ENCODE measurements at places on chromosomes 3 and 15. TPM values are rescaled to one million over a fixed set of nuclear protein-coding genes. Genes with fewer than 3 reads are reported as not detected.

The OCA2 gene
- total RNA-seq: 0.37 TPM

The GATA2 gene
- total RNA-seq: 3.9 TPM

DNA sequence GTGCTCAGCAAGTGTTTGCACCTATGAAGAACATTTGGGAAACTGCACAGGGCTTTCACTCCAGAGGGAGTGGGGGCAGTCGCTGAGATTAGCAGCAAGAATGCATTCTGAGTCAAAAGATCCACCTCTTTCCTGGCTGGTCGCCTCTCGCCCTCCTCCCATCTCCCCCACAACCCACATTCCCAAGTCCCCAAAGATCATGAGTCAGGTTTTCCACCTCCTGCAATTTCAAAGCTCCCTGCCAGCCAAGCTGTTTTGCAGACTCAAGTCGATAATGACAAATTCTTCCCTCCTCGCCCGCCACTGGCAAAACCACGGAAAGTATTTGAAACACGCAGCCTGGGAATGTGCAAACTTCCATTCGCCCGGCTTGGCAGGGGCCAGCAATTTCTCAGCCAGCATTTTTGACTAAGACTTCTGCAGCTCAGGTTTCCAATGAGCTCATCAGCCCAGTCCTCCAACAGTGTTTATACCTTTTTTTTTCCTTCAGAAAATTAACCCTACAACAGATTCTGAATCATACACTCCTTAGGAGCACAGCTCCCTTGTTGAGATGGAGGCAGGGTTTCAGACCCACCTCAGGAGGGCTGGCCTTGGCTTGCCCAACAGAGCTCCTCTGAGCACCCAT, 181.4 kb downstream of the SMAD6 start:
- DNase-seq: peak; percentile 82

GRCh38 chr15:81478354-81478753, 104.3 kb upstream of the TMC3 start:
- no peak for DNase-seq

DNA sequence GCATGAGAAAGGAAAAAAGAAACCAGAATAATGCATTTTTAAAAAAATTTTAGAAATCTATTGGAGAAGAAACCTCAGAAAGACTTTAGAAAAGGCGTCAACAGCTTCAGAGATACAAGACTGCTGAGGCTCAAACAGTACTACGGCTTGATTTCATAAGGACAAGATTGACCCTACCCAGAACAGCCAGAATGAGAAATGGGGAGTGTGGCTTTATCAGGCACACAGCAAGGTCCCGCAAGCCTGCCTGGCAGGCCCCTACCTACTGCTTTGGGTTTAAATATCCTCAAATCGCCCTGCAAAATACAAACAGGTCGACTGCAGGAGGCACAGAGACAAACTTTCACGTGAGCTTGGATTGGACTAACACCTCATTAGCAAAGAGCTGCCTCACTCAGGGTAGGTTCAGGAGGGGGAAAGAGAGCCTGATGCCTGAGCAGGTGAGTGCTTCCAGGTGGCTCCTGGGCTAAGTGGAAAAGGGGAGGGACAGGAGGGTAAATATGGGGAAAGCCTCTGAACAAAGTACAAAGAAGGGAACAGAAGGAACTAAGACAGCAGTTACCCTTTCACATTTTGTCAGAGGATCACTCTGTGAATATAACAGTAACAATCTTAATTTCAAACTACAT, 87.5 kb downstream of the RORA start:
- DNase-seq: peak; percentile 48

DNA sequence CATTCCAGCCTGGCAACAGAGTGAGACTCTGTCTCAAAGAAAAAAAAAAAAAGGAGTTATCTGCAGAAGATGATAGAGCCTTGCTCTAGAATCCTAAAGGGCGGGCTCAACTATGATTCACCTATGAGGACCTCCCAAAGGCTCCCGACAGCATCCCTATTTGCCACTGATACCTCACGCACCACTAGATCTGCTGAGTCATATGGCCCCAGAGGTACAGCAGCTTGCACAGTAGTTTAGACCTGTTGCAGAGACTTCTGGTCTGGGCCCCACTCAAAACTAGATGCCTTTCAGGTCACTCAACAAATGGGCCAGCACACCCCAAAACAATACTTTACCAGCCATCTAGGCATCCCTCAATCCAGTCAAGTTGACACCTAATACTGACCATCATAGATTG, 38.1 kb upstream of the PTX3 start:
- DNase-seq: no peak

GRCh38 chr3:4582624-4583023, 89.5 kb downstream of the ITPR1 start:
- no peak for DNase-seq

GRCh38 chr3:197906850-197907187, 43.2 kb upstream of the RPL35A start:
- DNase-seq: no peak

DNA sequence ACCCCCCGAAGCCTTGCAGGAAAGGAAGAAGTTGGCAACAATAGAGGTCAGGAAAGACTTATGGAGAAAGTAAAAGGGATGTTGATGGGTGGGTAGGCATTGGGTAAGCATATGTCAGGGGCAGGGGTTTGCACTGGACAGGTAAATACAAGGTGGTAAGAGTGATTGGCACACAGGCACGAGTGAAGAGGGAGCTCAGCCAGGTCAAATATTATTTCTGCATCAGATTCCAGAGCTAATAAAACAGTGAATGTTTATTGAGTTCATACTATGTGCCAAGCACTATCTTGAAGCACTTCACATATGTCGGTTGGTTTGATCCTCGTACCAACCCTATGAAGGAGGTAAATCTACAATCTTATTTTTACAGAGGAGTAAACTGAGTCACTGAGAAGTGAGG, 6.6 kb downstream of the CLSTN2 start:
- no peak for DNase-seq

- no peak for DNase-seq
Observed at GRCh38 chr3:157938154-157938779, 168.0 kb downstream of the SHOX2 start.

Measured in H7 (cell line).